ENCODE measurements at places on chromosomes 2 and 18.

- no peak for DNase-seq
Observed at GRCh38 chr2:54240515-54241469, 15.2 kb downstream of the TSPYL6 start.

DNA sequence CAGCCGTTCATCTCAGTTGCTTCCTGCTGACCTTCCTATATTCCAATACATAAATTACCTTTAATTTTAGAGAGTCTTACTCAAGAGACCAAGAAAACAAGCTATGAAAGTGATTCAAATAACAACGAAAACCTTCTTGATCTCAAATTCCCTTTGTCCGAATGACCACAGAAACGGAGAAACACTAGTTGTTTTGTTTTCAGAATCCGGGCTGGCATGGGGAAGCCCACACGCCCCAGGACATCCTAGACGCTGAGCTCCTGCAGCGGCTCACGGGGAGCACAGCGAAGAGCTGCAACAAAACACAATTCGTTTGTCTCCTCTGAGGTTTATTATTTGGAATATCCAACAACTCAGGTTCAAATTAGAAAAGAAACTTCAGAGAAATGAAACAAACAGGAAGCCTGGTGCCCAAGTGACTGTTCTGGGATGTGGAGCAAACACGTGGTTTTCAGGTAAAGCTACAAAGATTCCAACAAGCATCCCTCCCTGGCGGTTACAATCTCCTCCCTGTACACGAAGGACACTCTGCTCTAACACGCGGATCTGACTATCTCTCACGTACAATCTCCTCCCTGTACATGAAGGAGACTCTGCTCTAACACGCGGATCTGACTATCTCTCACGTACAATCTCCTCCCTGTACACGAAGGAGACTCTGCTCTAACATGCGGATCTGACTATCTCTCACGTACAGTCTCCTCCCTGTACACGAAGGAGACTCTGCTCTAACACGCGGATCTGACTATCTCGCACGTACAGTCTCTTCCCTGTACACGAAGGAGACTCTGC is 237.5 kb downstream of the TWIST2 start:
- DNase-seq: no peak

DNA sequence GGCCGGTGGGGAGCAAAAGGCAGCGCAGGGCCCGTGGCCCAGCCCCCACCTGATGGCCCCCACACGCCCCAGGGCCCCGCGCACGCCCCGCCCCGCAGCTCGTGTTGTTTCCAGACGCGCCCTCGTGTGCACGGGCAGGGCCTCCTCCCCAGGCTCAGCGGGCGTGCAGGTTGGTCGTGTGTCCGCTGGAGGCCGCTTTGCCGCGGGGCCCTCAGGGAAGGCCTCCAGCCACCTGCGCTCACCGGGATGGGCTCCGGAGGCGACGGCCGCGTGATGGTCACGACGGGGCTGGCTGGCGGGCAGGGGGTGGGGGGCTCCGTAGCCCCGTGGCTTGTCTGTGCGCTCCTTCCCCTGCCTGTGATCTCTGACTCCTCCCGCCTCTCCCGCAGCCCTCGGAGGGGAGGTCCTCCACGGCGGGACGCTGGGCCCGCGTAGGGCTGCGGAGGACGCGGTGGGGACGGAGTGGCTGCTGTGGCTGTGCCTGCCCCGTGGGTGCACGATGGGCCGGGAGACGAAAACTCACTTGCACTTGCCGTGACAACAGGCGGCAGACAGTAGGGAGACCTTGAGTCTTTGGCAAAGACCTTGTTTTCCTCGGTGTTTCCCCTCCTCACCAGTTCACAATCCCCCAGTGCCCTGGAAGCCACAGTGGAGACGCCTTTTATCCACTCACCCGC is 67.1 kb downstream of the RTP5 start:
- no peak for DNase-seq

DNA sequence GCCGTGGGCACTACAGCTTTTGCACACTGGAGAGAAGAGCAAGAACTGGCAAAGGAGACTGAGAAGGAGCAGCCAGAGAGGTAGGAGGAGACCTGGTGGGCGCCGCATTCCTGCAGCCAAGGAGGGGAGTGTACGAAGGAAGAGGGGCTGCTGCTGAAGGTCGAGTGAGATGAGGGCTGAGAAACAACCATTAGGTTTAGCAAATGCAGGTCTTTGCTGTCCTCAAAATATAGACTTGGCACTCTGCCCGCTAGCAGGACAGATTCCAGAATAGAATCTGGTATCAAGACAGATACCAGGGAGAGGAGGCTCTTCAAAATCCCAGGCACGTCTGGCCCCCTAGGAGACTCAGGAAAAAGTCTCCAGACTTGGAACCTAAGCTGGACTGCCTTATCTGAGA is 83.0 kb downstream of the TGOLN2 start:
- no peak for DNase-seq

DNA sequence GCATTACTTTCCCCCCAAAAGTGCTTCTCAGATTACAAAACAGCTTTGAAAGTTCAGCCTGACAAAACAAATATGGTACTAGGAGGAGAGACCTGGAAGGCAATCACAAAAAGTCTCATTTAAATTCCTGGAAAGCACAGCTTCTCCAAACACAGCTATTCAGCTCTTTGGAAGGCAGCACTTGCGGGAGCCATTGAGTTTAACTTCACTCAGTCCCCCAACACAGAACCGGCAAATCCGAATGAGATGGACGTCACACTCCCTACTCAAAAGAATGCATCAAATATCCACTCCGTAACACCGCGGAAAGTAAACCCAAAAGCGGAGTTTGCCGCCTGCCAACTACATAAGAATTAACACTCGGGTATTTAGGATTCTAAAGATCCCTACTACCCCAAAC is 638 bp downstream of the ST6GAL2 start:
- no peak for DNase-seq
